ENCODE measurements at places on chromosomes 2 and 18.
A peak's percentile ranks its signal among the peaks of the same experiment; 100 is the strongest.

DNA sequence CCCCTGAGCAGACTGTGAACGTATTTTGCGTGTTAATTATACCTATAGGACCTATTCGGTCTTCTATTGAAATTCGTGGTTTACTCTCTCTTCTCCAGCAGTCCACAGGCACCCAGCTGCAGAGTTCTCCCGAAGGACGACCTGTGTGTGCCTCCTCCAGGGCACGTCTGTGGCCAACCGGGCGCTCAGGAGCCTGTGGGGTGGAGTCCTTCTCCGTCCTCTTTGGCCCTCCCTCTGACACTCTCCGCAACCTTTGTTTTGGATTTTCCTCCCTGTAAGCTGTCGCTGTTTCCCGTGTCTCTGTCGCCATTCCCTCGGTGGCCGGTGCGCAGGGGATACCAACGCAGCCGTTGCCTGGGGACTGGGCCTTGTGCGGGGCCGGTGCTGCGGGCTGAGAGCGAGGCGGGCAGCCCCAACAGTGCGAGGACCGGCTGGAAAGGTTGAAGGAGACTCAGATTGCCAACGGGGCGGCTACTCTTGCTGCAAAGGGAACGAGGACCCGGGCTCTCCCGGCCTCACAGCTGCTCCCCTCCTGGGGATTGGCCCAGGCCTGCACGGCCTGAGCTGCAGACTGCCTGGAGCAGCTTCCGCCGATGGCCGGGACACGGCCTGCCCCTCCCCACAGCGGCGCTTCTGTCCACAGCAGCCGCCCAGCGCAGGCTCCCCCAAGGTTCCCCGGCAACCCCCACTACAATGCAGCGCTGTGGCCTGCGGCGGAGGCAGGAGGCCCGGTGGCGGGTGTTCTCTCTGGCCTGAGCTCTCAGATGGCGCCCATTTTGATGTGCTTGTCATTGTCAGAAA, 221.0 kb downstream of the MTX2 start:
- no peak for DNase-seq

- peak; percentile 53 for DNase-seq
These were observed 9.1 kb downstream of the SP9 start for GRCh38 chr2:174343623-174344455.

- DNase-seq: peak; percentile 25
These were observed 457.7 kb downstream of the CBLN2 start for GRCh38 chr18:72086421-72086820.

DNA sequence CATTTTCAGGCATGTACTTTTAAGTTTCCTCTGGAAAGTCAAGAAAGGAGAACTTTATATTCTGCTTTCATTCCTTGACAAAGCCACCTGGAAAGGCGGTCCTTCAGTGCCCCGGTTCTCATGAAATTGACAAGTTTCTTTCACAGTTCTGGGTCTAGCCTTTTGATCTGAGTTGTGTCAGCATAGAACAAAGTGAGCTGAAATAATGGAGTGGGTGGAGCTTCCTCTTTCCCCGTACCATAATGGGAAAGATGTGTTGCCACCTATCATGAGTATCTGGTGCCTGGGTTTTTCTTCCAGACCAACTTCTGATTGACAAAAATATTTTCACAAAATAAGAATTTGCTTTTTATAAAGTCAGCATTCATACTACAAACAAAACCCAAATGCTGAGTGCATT, 49.3 kb downstream of the PTRHD1 start:
- DNase-seq: peak; percentile 44

GRCh38 chr2:59180111-59180510, 939.0 kb upstream of the FANCL start:
- no peak for DNase-seq

DNA sequence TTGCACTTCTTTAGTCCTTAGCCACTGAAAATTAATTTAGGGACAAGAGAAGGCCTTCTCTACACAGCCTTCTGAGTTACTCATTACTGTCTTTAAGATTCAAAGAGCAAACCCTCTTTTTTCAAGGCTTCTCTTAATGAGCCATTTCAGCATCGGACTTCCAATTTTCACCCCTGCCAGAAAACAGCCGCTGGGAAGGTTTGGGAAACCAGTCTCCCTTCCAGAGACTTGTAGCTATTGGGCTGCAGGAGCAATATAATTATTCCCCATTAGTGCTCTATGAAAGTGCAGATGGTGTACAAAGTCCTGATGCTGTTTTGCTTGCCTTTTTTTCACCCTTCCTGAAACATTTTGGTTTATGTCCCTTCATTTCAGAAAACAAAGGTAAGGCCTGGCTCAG, 79.3 kb downstream of the GPR39 start:
- DNase-seq: no peak

- DNase-seq: peak; percentile 88
These were observed 46.9 kb downstream of the DNMT3A start for GRCh38 chr2:25294573-25295462.

DNA sequence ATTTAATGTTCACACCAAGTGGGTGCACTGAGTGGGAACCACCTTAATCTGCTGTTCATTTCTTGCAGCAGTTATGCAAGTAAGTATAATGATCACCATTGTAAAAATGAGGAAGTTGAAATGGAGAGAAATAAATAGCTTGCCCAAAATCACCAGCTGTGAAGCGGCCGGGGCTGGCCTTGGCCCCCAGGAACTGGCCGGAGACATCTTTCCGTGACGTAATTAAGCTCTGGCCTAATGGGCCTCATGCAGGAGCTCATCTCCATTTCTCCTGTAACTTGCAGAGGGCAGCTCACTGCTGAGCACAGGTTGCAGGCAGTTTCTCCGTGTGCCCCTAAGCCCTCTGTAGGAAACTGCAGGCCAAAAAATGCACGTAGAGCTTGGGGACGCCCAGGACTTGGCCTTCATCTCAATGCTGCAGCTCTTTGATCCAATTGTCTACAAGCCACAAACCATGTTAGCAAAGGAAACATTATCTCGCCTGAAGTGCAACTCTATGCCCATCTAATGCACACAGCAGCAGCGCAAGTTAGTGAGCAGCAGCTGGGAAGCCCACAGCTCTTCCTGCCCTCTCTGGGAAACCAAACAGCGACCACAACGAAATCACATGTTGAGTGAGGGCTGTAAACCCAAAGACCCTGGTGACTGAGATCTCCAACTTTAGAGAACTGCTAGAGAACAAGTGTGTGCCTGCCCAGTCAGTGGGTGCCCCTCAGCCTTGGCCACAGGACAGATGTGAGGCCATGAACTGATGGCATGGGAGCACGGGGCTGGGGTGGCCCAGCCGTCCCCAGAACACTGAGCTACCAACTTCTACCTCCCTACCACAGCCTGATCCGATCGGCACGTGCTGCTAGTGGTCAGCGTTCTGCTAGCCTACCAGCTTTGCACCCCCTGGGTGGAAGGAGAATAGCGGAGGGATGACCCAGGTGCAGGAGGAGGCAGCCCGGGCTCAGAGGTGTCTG, 28.8 kb downstream of the APCDD1 start:
- peak; percentile 88 for DNase-seq

GRCh38 chr2:241750076-241750840, 15.8 kb downstream of the D2HGDH start:
- DNase-seq: no peak

GRCh38 chr2:42359965-42360483, 993 bp downstream of the COX7A2L start:
- peak; percentile 54 for DNase-seq

GRCh38 chr2:199273042-199273511, 184.7 kb downstream of the SATB2 start:
- no peak for DNase-seq

- no peak for DNase-seq
These were observed 384.7 kb upstream of the RAB12 start for GRCh38 chr18:8224576-8224975.

GRCh38 chr18:41153871-41154270, 801.2 kb upstream of the PIK3C3 start:
- DNase-seq: no peak
